A172 (cell line): ENCODE measurements at places on chromosomes 13 and 19. TPM values are rescaled to one million over a fixed set of nuclear protein-coding genes. Genes with fewer than 3 reads are reported as not detected.

Gene MARCHF2
- 53.3 and 80.8 TPM in 2 replicates for total RNA-seq

Gene FLT3LG
- 4.7 and 6.2 TPM in 2 replicates for total RNA-seq

Gene SELENOV
- not detected in 2 replicates for total RNA-seq

Gene MPHOSPH8
- 10.3 and 17.6 TPM in 2 replicates for total RNA-seq

Gene ENOX1
- 1.0 TPM in 1 of 2 replicates, not detected in the other for total RNA-seq

Gene CD37
- total RNA-seq = not detected in 2 replicates

Gene KLF1
- total RNA-seq = not detected in 2 replicates

Gene PKN1
- total RNA-seq = 181 and 208 TPM in 2 replicates

Gene FAM216B
- not detected in 2 replicates for total RNA-seq

Gene ZSCAN4
- 0.12 TPM in 1 of 2 replicates, not detected in the other for total RNA-seq

Gene NRTN
- 1.4 TPM in 1 of 2 replicates, not detected in the other for total RNA-seq

Gene CEACAM8
- not detected in 2 replicates for total RNA-seq

Gene ICAM4
- 0.09 and 0.24 TPM in 2 replicates for total RNA-seq

Gene LINGO3
- total RNA-seq = not detected in 2 replicates

Gene GJA3
- 0.52 and 1.6 TPM in 2 replicates for total RNA-seq

Gene C19orf85
- total RNA-seq = 0.07 TPM in 1 of 2 replicates, not detected in the other

Gene CEACAM16
- not detected in 2 replicates for total RNA-seq

Gene OR1M1
- total RNA-seq = not detected in 2 replicates

Gene ZNF714
- total RNA-seq = 23.0 and 34.9 TPM in 2 replicates

Gene SCN1B
- total RNA-seq = 8.5 and 10.8 TPM in 2 replicates

Gene ZNF829
- total RNA-seq = 4.3 and 5.4 TPM in 2 replicates

Gene MEIOSIN
- total RNA-seq = not detected in 2 replicates

Gene TBXA2R
- 3.4 and 7.4 TPM in 2 replicates for total RNA-seq
